Stimulated activated CD8-positive, alpha-beta memory T cell treated with anti-CD3 and anti-CD28 coated beads, Interleukin-7, amount 100 ng/mL, for 48 hours (primary cell): ENCODE measurements at places on chromosomes 3 and 15.
A peak's percentile ranks its signal among the peaks of the same experiment; 100 is the strongest.

DNA sequence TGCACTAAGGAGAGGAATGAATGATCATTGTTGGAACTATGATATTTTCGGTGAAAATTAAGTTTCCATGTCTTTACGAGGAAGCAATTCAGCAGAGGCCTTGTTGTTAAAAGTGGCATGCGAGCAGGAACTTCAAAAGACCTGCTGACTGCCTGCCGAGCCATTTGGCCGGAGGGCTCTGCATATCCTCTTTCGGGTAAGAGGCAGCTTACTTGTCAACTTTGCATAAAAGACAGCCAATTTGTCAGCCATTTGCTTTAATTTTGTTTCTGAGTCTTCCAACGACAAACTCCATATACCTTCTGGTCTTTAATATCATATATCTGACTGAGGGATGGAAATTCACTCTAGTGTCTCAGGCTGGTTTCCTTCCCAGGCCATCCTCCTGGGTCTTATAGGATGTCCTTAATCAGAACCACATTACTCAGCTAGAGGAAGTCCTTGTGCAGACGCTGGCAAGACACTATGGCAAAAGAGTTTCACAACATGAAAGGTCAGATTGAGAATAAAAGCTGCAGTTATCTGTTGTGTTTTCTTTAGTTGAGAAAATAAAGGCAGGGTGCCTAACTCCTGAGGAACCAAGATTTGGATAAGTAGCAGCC, 128.7 kb upstream of the WNT5A start:
- no peak for DNase-seq

DNA sequence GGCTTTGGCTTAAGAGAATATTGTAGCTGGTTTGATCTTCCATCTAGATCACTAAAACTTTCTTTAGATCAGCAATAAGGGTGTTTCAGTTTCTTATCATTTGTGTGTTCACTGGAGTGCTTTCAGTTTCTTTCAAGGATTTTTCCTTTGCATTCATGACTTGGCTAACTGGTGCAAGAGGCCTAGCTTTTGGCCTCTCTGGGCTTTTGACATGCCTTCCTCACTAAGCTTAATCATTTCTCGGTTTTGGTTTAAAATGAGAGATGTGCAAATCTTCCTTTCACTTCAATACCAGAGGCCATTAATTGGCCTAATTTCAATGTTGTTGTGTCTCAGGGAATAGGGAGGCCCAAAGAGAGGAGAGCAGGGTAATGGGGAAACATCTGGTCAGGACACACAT, 30.3 kb upstream of the CCNB2 start:
- DNase-seq: no peak

DNA sequence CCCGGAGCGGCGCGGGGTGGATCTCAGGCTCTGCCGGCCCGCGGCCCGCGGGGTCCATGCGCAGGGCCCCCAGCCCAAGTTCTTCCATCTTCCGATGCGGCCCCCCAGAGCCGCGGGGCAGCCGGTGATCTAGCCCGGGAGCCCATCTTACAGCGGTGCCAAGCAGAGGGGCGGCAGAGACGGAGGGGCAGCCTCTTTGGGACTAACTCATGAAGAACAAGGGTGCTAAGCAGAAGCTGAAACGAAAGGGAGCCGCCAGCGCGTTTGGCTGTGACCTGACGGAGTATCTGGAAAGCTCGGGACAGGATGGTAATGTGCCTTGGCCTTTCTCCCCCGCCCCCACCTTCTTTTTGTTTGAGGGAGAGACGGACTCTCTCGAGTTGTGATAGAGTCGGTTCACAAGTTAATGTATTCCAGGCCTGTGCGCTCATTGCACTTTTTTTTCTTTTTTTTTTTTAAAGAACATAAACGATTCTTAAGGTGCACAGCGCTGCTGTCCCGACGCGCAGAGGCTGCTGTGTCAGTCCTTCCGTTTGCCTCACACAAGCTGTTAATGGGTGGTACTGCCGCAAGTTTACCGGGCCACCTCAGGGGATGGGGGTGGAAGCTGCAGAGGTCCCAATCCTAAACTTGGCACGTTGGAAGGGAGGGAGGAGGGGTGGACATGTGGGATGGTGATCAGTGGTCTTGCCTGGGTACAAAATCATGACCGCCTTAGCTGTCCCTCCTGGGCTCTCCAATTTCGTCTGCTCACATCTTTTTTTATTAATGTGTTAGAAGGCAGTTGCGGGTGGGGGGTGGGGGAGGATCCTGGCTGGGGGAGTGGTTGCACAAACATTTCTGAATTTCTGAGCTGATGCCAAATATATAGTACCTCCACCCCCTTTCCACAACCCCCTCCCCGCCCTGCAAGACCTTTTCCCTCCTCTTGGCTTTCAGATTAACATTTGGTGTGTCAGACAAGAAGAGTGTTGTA, 801 bp downstream of the ARHGAP31 start:
- DNase-seq: peak; percentile 31

GRCh38 chr3:20589275-20589674, 403.3 kb upstream of the SGO1 start:
- no peak for DNase-seq

GRCh38 chr3:170003881-170004356, 33.9 kb upstream of the GPR160 start:
- no peak for DNase-seq

GRCh38 chr15:25094519-25094918, 139.7 kb downstream of the SNRPN start:
- DNase-seq: no peak

DNA sequence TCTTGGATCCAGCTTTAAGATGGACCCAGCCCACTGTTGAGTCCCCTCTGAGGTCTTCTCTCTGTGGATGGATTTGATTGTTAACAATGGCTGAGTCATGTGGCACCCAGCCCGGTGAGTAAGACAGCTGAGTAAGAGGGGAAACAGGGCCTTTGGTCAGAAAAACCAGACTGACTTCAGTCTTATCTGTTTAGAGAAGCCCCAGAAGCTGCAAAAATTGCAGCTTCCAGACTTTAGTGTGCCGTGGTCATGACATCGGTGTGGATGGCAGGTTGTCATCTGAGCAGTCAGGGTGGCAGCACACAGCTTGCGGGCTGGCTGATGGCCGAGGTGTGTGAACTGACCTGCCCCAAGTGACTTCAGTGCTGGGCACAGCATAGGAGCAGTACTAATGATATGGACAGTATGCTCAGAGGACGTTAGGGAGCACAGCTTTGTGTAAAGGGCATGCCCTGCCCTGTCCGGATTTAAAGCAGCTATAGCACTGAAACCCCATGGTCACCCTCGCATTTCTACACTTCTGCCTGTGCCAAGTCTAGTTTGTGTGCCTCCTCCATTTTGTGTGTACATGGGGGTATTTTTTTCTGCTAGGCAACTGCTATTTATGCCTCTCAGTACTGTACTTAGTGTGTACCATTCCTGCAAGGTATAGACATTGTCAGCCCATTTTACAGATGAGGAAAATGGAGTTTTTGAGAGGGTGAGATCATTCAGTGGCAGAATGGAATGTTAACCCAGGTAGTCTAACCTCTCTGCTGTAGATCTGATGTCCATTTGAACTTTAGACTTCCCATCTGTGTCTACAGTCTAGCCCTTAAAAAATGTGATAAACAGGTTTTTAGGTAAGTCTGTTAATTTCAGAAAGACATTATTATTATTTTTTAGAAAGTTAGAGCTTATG, 44.4 kb downstream of the FLNB start:
- peak; percentile 56 for DNase-seq

DNA sequence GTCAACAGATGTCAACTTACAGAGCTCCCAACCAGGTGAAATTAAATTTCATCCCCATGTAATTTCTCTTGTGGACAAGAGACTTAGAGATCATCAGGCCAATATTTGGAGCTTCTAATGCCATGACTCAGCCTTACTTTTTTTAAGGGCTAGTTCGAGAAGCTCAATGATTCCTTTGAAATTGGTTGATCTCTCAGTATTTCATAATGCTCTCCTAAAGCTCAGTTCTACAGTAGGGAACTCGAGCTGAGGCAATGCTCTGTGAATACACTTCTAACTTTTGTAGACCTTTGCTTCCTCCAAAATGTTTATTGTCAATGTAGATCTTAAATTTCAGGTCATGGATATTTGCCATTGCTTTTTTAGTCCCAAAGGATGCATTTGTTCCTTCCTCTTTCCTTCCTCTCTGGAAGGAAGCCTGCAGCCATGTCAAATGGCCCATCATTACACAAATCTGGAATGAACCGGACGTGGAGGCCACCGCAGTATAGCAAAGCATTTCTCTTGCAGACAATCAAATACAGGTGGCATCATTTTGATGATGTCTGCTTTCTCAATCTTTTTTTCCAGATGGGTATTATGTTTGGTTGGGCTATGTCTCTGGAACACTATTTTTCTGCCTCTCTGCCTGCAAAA, 28.3 kb downstream of the STARD5 start:
- DNase-seq: no peak

- no peak for DNase-seq
Measured at GRCh38 chr3:100023150-100023549, 91.2 kb downstream of the FILIP1L start.
